Thoracic aorta (tissue), 2 donors: ENCODE measurements at places on chromosomes 1 and 21. TPM values are rescaled to one million over a fixed set of nuclear protein-coding genes. Genes with fewer than 3 reads are reported as not detected.

Gene FCAMR
- total RNA-seq = not detected

Gene OXCT2
- 3.4 TPM for total RNA-seq

Gene RCSD1
- 11.9 TPM for total RNA-seq

Gene ADORA3
- total RNA-seq = 6.2 TPM

Gene FMN2
- total RNA-seq = 0.14 TPM

Gene BNIPL
- 0.14 TPM for total RNA-seq
